ENCODE measurements at places on chromosomes 12 and 14.

GRCh38 chr12:9648701-9649531 lies 20.6 kb upstream of the CLEC2D start:
- DNase-seq: no peak

DNA sequence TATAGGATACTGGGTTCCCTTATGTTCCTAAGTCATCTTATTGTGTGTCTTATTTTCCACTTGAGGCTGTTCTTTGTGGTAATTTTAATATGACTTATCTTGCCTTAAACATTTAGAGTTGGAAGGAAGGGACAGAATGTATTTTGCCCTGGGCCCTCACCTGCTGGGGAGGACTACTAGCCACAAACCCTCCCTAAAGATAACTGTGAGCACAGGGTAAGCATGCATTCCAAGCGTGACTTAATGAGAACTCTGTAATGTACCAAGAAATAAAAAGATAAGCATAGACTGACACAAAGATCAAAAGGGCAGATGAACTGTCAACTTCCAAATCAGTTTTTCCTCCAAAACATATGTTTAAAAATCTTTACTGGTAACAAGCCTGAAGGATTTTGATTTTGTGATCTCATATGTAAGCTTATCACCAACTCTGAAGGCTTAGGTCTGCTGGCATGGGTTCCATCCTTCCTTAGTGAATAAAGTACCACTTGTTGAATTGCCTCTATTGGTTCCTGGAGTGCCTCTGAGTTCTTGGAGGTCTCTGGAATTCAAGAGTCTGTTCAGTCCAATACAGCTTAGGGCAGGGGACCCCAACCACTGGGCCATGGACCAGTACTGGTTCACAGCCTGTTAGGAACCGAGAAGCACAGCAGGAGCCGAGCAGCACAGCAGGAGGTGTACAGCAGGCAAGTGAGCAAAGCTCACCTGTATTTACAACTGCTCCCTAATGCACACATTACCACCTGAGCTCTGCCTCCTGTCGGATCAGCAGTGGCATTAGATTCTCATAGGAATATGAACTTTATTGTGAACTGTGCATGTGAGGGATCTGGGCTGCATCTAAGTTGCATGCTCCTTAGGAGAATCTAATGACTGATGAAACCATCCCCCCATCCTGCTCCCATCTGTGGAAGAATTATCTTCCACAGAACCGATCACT lies 29.8 kb upstream of the NFYB start:
- DNase-seq: no peak

GRCh38 chr12:111157486-111157885 lies 211.4 kb downstream of the PHETA1 start:
- no peak for DNase-seq

- no peak for DNase-seq
These were observed 850 bp downstream of the SMOC1 start for GRCh38 chr14:69880044-69880487.

- no peak for DNase-seq
These were observed 21.9 kb downstream of the RNFT2 start for GRCh38 chr12:116759783-116760621.

DNA sequence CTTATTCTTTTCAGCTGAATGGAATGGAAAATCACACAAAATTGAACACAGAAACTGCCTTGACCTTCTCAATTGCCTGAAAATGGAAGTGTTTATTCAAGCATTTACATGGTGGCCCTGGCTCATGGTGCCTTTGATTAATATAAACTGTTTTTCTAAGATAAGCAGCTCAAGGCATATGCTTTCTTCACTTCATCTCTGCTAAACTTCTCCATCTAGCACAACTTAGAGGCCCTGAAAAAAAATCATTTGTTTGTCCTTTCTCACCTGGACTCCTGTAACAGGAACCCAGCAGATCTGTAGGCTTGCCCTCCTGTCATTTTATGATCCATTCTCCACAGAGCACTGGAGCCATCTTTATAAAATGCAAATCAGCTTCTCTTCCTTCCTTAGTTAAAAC lies 117.5 kb upstream of the KRR1 start:
- DNase-seq: no peak
